ENCODE measurements at places on chromosomes 2 and 18. TPM values are rescaled to one million over a fixed set of nuclear protein-coding genes. Genes with fewer than 3 reads are reported as not detected.

The ABCB11 gene
- not detected for total RNA-seq

The C2orf78 gene
- total RNA-seq, result not detected

The TXNDC2 gene
- total RNA-seq, result not detected

The NT5C1B gene
- not detected for total RNA-seq

The NYAP2 gene
- not detected for total RNA-seq

The OSR1 gene
- 22.9 TPM for total RNA-seq

The LYG2 gene
- not detected for total RNA-seq

The FOXD4L1 gene
- total RNA-seq, result not detected

The AGXT gene
- total RNA-seq, result not detected

The DYNAP gene
- total RNA-seq, result not detected

The PLGLB2 gene
- 0.89 TPM for total RNA-seq

The CHST9 gene
- total RNA-seq, result not detected

The POMC gene
- 4.0 TPM for total RNA-seq

The ECEL1 gene
- total RNA-seq, result not detected

The CD8A gene
- total RNA-seq, result not detected

The TRABD2A gene
- 6.8 TPM for total RNA-seq

The TUBB8B gene
- total RNA-seq, result not detected

The SPC25 gene
- 12.9 TPM for total RNA-seq

The HIBCH gene
- total RNA-seq, result 6.8 TPM

The LIPG gene
- 13.7 TPM for total RNA-seq

The DSC1 gene
- not detected for total RNA-seq

The RGPD8 gene
- total RNA-seq, result 1.6 TPM

The ACMSD gene
- total RNA-seq, result not detected

The PDK1 gene
- 11.3 TPM for total RNA-seq

The CCDC150 gene
- 1.6 TPM for total RNA-seq

The PTPRN gene
- total RNA-seq, result 9.8 TPM

Data from bronchus fibroblast of lung (primary cell).